HCT116 (cell line): ENCODE measurements at places on chromosomes 2 and 18.
A peak's percentile ranks its signal among the peaks of the same experiment; 100 is the strongest.

- DNase-seq = no peak
These were observed 82.2 kb downstream of the KLF7 start for GRCh38 chr2:207083361-207084110.

- DNase-seq = no peak
These were observed 245.0 kb upstream of the NT5C1B start for GRCh38 chr2:18834341-18834740.

DNA sequence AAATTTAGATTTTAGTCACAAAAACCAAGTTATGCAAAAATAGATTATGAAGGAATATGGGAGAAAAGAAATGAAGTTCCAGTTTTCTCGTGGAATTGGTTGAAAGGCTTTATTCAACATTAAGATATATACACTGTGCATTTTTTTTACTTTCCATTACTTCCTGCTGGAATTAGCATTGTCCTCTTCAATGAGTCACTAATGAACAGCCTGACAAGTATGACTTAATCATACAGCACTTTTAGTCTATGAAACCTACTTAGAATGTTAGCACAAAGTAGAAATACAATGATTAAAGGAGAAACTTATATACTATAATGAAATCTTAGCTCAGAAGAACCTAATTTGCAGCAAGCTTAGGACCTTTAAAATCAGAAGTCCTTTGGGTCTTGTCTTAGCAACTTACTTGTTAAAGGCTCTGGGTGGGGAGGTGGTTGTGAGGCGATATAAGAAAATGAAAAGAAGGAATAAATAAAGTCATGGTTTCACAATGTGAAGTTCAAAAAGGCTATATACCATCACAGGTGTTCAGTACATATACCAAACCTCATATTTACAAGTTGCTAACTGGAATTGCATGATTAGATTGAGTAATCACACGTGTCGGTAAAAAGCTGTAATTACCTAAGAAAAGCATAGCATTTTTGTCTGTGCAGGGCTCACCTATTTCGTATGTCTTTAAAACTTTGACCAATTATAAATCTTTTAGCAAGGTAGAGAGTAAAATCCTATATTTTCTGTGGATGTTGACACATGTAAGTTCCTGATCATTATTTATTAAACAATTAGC is 236.8 kb downstream of the CAMKMT start:
- DNase-seq = no peak

- DNase-seq = no peak
These were observed 173.1 kb downstream of the UXS1 start for GRCh38 chr2:106020821-106021661.

GRCh38 chr2:112273349-112273748 is 2.0 kb upstream of the ZC3H6 start:
- no peak for DNase-seq

DNA sequence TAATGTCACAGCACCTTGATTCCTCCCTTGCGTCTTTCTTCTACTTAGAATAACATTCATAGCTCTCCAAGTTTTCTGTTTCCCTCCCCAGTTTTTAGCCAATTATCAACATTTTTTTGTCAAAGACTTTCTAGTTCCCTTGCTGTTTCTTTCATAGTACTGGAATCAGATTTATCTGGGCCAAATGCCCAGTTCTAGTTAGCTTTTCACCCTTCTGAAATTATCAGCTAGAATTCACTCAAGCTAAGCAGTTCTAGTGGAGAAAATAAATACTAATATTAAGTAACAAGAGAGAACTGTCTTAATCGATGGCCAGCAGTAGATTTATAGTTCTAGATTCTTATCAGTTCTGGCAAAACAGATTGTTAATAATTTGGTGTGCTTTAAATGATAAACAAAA is 36.2 kb downstream of the EFEMP1 start:
- DNase-seq = no peak

GRCh38 chr2:105895990-105896764 is 151.5 kb downstream of the NCK2 start:
- no peak for DNase-seq

- DNase-seq = no peak
These were observed 503.4 kb downstream of the CCDC85A start for GRCh38 chr2:56687169-56687568.

DNA sequence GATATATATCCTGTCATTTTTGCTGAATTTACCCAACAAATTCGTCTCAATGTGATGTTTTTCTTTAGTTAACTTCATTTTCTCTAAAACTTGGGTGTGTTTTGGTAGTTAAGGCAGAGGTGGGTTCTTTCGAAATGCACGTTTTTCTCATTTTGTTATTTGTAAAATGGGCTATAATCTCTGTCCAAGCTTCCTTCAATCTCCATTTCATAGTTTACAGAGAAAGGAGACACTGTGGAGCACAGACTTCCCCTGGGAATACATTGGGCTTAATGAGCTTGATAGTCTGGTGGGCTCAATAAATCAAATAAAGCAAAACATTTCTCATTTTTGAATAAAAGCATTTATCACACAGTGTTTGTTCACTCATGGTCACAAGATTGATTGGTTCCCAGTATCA is 145.1 kb downstream of the AGPS start:
- no peak for DNase-seq

- no peak for DNase-seq
These were observed 655.5 kb upstream of the KLHL29 start for GRCh38 chr2:22729466-22729865.

DNA sequence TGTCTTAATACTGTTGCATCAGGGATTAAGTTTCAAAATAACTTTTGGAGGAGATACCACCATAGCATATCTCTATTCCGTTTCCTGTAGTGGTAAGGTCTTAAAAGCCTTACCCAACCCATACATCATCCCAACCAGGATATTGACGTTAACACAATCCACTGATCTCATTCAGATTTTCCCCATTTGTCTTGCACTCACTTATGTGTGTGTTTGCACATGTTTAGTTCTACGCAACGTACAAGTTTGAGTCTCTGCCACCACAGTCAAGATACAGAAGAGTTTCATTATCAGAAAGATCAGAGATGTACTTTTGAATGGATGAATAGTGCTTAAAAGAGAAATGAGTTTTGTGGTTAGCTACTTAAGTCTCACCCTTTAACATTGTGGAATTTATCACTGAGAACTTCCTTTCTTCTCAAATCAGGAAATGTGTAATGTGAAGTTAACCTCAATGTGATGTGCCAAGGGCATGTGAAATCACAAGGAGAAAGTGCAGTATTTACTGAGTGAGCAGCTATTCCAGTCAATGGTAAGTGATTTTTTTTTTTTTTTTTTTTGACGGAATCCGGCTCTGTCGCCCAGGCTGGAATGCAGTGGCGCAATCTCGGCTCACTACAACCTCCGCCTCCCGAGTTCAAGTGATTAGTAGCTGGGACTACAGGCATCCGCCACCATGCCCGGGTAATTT is 69.2 kb upstream of the EPHA4 start:
- DNase-seq = no peak

GRCh38 chr2:169511818-169512217 is 2.3 kb downstream of the KLHL41 start:
- DNase-seq = no peak

GRCh38 chr2:176914371-176914770 is 298.2 kb upstream of the HNRNPA3 start:
- DNase-seq = no peak

DNA sequence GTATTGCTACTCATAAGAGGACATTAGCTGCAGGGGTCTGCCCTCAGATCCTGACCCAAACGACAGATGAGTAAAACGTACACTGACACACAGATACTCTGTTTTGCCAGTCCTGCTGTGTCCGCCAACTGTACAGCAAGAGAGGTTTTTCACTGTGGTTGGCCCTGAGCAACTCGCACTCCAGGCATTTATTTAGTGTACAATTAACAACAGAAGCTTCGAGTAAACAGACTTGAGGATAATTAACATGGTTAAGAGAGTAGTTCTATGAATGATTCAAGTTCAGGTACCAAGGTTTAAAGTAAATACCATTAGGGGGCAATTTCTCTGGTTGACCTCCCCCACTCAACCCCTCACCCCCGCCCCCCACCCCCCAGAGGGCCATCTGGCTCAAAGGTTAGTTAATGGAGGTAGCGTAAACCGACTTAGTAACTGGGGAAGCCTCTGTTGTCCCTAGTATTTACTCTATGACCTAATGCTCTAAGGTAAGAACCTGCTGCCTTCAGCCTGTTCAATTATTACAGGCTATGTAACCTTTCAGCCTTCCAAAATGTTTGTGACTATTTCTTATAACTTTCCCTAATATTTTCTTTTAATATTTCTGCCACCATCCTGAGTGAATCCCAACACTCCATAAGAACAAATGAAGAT is 103.9 kb upstream of the XIRP2 start:
- no peak for DNase-seq

DNA sequence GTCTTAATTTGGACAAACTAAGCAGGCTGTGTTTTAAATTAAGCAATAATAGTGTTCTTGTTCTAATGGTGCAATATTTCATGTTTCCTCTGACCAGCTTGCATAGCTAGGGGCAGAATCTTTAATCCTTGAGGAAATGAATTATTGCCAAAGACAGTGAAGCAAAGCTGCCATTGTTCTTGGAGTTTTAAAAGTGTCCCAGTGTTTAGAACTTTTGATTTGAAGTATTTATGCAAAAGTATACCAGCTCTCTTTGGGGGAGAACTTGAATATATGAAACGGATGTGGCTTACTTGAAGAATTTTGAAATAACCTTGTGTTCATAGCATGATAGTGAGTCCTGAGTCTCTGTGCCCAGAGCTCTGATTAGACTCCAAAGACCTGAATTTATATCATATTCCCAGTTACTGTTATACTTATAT is 33.4 kb downstream of the ITGA6 start:
- DNase-seq = no peak

GRCh38 chr2:172065111-172065510 is 20.2 kb upstream of the DLX1 start:
- no peak for DNase-seq

GRCh38 chr18:39994498-39994897 is 1960.5 kb upstream of the PIK3C3 start:
- no peak for DNase-seq

GRCh38 chr2:122530814-122531213 is 775.4 kb downstream of the TSN start:
- DNase-seq = no peak

DNA sequence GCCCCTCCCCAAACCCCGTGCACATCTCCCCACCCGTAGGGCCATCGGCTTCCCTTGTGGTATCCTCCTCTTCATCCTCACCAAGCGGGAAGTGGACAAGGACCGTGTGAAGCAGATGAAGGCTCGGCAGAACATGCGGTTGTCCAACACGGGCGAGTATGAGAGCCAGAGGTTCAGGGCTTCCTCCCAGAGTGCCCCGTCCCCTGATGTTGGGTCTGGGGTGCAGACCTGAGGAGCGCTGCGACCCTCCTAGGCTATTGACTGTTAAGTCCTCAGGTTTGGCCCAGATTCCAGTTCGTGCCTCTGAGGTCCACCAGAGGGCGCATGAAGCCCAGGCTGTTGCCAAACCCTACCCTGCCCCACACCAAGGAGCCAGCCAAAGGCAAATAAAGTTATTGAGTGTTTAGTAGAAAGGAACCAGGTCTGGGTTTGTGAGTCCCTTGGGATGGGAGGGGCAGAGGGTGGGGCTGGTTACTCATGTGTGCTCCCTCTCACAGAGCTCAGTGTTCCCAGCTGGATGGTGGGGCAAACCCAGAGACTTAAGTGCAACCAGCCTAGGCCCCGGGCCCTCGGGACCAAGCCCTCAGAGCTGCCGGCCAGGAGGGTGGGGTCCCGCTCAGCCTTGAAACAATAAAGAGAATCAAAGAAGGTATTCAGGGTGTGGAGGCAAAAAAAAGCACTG is 2.4 kb downstream of the PNKD start:
- DNase-seq = peak; percentile 85

- DNase-seq = no peak
These were observed 150.6 kb downstream of the PRPF40A start for GRCh38 chr2:152566728-152567069.

GRCh38 chr18:58046794-58047555 is 2.9 kb downstream of the NEDD4L start:
- DNase-seq = no peak

GRCh38 chr2:232129483-232129882 is 168.0 kb downstream of the DIS3L2 start:
- no peak for DNase-seq

- DNase-seq = no peak
These were observed 170.2 kb upstream of the SMAD2 start for GRCh38 chr18:48100651-48101165.

GRCh38 chr2:201452058-201452921 is 750 bp downstream of the STRADB start:
- no peak for DNase-seq

DNA sequence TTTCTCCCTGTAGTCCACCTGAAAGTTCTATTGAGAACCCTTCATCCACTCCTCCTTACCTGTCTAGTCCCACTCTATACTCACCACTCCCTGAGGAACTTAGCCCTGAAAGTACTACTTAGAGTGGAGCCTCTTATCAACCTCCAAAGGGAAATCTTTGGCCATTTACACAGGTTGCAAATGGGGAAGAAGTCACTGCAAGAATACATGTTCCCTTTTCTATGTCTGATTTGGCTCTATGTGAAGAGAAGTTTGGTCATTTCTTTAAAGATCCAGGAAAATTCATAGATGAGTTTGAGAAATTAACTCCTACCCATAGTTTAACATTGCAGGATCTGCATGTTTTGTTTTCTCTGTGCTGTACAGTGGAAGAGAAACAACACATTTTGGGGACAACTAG is 22.9 kb upstream of the MGAT4A start:
- DNase-seq = no peak
